ENCODE measurements at places on chromosomes 6 and 20. TPM values are rescaled to one million over a fixed set of nuclear protein-coding genes. Genes with fewer than 3 reads are reported as not detected.

DNA sequence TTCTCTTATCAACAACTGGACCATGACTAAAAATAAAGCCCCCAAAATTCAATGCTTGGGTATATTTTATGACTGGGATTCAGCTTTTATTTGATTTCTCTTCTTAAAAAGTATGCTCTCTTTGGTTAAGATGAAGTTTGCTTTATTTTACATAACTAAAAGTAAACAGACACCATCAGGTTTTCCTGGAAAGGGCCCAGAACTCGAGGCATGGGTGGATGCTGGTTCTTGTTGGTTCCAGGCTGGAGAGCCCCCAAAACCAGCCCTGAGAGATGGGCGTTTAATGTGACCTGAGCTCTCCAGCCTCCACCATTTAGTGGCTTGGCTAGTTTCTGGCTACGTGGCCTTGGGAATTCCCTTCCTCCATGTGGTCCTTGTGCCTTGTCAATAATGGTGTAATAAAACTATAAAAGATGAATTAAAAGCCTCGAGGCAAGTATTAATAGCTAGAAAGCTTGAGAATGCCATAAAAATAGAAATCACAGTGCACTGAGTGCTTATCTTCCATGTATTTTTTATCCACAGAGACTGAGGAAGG lies 34.1 kb downstream of the BANF2 start:
- no peak for DNase-seq

The KIF25 gene
- total RNA-seq: 0.17 TPM

The RHAG gene
- total RNA-seq: 0.81 TPM

DNA sequence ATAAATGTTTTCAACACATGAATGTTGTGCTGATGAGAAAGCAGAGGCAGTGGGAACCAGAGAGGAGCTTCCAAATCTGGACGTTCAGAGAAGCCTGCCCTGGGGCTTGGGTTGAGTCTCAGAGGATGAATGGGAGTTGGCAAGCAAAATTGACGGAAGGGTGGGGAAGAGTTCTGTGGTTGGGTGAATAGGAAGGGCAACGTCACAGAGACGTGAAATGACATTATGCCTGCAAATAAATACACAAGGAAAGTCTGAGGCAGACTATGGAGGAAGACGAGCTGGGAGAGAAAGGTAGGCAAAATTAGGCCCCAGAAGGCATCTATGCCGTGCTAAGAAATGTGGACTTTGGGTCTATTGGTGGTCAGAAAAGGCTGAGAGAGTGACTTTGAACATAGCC lies 25.2 kb upstream of the SGK1 start:
- no peak for DNase-seq

DNA sequence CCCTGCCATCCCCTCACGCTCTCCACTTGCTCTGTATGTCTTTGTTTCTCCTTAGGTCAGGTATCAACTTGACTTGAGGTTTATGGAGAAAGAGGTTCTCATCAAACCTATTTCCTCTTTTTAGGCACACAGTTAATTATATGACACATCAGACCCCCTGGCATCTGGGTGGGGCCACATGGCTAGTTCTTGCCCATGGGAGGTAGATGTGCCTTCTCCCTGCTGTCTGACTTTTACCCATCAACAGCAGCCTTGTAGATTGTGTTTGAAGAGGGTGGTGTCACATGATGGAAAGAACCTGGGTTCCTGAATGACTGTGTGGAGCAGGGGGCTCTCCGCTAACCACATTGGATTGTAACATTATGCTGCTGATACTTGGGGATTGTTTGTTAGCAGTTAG lies 7.2 kb upstream of the UQCC2 start:
- no peak for DNase-seq

The MRPS18B gene
- total RNA-seq: 26.3 TPM

DNA sequence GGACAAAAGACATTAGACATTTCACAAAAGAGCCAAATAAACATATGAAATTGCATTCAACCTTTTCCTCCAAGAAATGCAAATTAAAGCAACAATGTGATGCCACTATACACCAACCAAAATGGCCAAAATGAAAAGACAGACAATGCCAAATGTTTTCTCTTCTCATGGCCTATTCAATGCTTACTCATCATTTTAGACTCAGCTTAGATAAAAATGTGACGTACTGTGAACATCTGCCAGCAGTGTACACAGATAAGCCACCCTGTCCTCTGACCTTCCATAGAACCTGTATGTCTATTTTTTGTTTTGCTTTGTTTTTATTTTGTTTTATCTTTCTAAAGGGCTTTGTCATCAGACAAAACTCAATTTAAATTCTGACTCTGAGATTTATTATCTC lies 385.2 kb downstream of the FRK start:
- DNase-seq: no peak

DNA sequence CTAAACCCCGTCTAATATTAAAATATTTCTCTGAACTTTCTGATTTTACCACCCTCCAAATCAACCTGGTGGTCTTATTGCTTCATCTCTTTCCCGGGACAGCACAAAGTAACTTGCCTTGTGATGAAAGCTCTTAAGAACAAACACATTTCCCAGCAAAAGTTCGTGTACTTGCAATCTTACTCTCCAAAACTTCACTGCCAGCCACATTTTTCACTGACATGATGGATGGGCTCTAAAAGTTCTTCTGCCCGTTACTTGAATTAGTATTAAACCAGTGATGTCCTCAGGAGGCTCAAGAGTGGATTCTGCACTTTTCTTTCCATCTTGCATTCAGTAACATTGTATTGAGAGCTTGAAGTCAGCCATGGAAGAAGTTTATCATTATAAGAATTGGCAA lies 731.6 kb upstream of the GJE1 start:
- no peak for DNase-seq

GRCh38 chr6:157089851-157090250 lies 233.5 kb downstream of the TMEM242 start:
- DNase-seq: no peak

DNA sequence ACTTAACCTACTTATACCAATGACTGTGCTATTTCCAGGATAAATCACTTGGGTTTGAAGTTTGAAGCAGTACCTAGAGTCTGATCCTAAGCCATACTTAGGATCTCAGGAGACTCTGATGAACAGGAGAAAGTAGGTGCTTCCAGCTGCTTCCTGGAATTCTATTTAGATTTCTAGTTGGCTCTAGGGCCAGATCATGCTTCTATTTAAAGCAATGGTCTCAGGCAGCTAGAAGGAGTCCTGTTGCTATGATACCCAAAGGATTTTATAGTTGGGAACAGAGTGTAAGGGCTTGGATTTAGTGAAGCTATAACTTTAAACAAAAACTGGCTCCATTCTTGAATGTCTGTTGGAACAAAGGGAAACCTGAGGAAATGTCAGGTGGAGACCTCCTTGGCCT lies 52.4 kb upstream of the TINAG start:
- DNase-seq: no peak

The PIGU gene
- total RNA-seq: 13.6 TPM

The DLK2 gene
- 0.34 TPM for total RNA-seq

DNA sequence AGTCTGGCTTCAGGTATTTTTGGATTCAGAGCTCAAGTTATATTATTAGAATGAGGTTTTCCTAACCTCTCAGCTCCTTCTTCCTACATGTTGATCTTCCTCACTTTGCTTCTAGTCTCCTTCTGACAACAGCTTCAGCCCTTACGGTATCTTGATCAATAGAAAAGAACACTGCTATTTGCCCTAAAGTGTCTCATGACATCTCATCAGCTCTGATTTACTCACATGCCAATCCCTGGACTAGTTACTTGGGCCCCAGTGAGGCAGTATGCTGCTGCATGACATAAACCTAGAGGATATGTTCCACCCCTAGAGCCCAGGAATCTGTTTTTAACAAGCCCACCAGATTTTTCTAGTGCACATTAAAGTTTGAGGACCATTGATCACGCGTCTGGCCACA lies 110.3 kb downstream of the UNC5CL start:
- no peak for DNase-seq

The ADGRF1 gene
- total RNA-seq: 2.3 TPM

DNA sequence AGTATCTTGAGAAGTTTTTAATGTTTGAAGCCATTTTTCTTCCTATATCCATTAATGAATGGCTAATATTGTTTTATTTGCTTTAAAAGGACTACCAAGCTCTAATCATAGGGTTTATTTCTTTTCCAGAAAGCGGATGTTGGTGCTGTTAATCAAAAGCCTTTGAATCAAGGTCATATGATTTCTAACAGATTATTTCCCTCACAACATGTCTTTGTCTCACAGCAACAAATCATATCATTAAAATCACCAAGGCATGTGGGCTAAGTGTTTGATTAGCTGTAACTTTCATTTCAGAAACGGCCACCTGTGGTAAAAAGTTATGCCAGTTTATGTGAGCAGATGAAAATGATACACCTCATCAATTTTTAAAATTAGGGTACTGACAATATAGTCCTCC lies 21.7 kb downstream of the TRAF3IP2 start:
- no peak for DNase-seq

DNA sequence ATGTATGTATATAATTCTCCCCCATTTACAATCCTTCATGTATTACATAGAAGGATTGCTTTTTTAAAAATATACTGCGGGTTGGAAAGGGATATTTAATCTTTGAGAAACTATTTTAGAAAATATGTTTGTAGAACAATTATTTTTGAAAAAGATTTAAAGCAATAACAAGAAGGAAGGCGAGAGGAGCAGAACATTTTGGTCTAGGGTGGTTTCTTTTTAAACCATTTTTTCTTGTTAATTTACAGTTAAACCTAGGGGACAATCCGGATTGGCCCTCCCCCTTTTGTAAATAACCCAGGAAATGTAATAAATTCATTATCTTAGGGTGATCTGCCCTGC lies 3.6 kb downstream of the FOXC1 start:
- DNase-seq: no peak

DNA sequence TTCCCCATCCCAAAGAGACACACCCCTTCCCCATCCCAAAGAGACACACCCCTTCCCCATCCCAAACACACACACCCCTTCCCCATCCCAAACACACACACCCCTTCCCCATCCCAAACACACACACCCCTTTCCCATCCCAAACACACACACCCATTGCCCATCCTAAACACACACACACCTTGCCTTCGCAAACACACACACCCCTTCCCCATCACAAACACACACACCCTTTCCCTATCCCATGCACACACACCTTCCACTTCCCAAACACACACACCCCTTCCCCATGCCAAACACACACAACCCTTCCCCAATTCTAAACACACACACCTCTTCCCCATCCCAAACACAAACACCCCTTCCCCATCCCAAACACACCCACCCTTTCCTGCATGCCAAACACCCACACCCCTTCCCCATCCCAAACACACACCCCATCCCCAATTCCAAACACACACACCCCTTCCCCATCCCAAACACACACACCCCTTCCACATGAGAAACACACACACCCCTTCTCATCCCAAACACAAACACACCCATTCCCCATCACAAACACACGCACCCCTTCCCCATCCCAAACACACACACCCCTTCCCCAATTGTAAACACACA lies 315.3 kb downstream of the KIF16B start:
- DNase-seq: no peak

- DNase-seq: no peak
Observed at GRCh38 chr6:46549155-46549554, 57.9 kb upstream of the RCAN2 start.

The TP53TG5 gene
- not detected for total RNA-seq

The MMP24 gene
- total RNA-seq: 10.5 TPM

The SIRPB1 gene
- 31.3 TPM for total RNA-seq

The SLA2 gene
- 1.3 TPM for total RNA-seq

GRCh38 chr6:162181741-162182401 lies 545.7 kb downstream of the PRKN start:
- DNase-seq: no peak

DNA sequence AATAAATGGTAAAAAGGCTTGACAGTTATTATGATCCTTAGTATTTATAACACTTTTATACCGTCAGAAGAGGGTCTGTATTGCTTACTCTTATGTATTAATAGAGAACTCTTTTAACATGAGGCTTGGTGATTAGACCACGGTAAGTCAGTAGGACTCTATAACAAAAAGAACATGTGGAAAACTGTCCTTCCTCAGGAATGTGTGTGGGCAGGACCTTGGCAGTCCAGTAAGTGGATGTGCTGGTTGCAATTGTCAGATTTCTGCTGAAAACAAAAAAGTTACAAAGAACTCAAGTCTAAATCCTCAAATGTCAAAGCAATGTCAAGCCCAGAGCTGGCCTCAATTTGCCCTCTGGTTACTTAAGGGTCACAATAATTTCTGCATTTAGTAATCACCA lies 81.1 kb downstream of the PLCG1 start:
- DNase-seq: no peak

- DNase-seq: no peak
Observed at GRCh38 chr20:55830121-55830827, 175.0 kb downstream of the CBLN4 start.

The GSTA2 gene
- 2.1 TPM for total RNA-seq

DNA sequence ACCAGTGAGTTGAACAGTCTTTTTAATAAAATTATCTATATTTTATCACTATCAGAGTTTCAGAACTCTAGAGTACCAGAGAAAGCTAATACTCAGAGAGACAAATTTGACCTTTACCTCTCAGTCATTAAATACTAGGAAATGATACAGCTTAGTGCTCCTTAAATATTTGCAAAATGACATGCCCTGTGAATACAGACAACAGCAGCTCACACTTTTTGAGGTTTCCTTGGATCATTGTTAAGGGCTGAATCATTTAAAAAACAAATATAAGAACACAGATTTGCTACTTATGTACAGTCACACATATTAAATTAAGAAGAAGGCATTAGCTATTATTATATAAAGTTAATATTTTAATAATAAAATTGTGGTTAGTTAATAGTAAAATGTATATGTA lies 1158.7 kb upstream of the EYS start:
- DNase-seq: no peak

GRCh38 chr6:46491628-46492547 lies 639 bp upstream of the RCAN2 start:
- DNase-seq: peak; percentile 41

DNA sequence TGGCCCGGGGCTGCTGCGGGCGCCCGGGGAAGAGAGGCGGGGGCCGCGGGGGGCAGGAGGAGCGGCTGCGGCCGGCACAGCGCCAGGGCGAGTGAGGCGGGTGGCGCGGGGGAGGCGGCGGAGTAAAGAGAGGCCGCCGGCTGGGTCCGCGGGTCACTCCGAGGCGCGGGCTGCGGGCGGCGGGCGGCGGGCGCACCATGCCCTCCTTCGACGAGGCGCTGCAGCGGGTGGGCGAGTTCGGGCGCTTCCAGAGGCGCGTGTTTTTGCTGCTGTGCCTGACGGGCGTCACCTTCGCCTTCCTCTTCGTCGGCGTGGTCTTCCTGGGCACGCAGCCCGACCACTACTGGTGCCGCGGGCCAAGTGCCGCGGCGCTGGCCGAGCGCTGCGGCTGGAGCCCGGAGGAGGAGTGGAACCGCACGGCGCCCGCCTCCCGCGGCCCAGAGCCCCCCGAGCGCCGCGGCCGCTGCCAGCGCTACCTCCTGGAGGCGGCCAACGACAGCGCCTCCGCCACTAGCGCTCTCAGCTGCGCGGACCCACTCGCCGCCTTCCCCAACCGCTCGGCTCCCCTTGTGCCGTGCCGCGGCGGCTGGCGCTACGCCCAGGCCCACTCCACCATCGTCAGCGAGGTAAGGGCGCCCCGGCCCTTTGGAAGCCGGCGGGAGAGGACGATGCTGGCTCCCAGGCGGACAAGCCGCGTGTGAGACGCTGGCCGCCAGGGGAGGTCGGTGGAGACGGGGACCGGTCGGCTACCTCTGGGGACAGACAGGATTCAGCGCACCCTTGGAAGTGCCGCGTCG lies at the start of gene SLC22A3:
TSS of gene SLC22A3 (plus strand) at position 156 of the 797 bp plus-strand sequence. CDS start at position 198, 42 bp downstream.
- peak; percentile 94 for DNase-seq

GRCh38 chr6:34580707-34581560 lies 24.8 kb upstream of the SPDEF start:
- DNase-seq: no peak
